Peyer's patch (tissue), 4 donors: ENCODE measurements at places on chromosomes 13 and 19. TPM values are rescaled to one million over a fixed set of nuclear protein-coding genes. Genes with fewer than 3 reads are reported as not detected.

- DNase-seq, result no peak
Observed at GRCh38 chr13:32600890-32601289, 14.6 kb downstream of the PDS5B start.

DNA sequence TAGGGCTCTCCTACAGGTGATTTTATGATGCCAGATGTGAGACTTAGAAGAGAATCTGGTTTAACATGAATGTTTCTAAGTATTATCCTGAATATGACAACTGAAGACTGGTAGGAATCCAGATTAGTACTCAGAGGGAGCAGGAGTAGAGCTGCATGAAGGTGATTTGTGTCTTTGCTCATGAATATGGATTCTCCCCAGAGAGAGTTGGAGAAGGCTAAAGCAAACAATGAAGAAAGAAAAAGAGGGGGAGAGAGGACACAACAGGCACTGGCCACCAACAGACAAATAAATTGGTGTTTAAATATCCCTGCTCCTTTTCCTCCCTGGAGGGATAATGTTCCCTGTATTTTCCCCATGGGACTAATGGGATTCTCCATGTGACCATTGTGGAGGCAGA, 427.0 kb upstream of the KLF12 start:
- no peak for DNase-seq

The CILP2 gene
- not detected for total RNA-seq

The FUT2 gene
- 47.6 TPM for total RNA-seq

DNA sequence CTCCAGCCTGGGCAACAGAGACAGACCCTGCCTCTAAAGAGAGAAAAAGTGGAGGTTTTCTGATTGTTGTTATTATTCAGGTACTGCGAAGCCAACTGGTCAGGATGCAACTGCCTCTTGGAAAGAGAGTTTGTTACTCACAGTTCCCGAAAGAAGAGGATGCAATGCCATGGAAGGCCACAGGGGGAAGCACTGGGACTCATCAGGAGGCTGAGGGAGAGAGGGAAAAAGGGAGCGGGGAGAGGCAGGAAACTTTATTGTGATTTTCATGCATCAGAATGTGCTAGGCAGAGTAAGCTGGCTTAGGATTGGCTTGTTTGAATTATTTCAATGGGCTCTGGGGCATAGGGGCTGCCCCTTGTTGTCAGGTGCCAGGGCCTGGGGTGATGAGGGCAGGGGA, 27.6 kb downstream of the MYO9B start:
- DNase-seq, result peak; percentile 64

DNA sequence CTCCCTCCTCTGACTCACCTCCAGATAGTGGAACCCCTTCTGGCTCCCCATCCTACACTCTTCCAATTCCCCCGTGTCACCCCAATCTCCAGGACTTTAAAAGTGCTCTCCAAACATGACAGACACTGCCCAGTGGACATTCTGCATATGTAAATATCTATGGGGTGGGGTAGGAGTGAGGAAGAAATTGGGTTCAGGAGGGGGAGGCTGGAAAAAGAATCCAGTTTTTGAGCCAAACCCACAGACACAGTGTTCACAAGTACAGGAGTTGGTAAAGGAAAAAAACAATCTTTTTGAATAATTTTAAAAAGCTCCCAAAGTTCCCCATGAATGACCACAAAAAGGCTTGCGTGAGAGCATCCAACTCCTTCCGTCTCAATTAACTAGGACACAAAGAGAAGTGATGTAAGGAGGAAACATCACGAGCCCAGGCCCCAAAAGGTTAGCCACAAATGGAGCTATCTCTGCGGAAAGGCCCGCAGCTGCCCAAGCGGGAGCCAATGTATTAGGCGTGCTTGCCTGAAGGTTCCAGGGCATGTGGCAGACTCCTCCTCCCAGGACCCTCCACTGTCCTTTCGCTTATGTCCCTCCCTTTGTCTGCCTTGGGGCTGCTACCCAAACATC, 18.0 kb downstream of the ZC3H4 start:
- DNase-seq, result no peak

The TLE5 gene
- total RNA-seq, result 345 TPM

DNA sequence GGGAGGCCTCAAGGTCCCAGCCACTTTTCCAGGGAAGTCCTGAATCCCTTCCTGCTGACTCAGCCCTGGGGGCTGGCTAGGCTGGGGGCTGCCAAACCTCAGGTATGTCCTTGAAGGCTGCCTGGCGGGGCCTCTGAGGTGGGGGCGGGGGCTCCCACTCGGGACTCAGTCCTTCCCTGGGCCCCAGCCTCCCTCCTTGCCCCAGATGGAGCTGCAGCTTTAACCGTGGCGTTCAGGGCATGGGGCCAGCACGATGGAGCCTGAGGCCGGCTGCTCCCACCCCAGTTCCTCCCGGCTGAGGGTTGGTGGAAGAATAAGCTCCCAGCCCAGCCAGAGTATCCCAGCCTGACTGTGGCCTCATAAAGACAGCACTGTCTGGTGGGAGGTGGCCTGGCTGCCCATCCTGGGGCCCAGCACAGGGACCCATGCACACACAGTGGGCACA, 12.4 kb downstream of the CILP2 start:
- no peak for DNase-seq

The TEX26 gene
- not detected for total RNA-seq

The SERPINE3 gene
- total RNA-seq, result not detected

The MED29 gene
- 45.8 TPM for total RNA-seq

DNA sequence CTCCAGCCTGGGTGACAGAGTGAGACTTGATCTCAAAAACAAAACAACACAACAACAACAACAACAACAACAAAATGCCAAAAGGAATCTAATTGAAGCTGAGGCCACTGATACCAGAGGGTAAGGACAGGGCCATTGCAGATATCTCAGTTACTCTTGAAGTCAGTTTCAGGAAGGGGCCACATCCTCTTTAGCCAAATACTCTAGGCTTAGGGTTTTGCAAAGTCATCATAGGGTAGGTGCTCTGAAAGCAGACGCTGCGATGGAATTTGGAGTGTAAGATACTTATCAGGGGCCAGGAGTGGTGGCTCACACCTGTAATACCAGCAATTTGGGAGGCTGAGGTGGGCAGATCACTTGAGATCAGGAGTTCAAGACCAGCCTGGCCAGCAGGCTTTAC, 46.6 kb upstream of the UBAC2 start:
- no peak for DNase-seq

The U2AF2 gene
- total RNA-seq, result 292 TPM

The C3 gene
- total RNA-seq, result 548 TPM

GRCh38 chr13:28353679-28354078, 141.2 kb downstream of the FLT1 start:
- no peak for DNase-seq

DNA sequence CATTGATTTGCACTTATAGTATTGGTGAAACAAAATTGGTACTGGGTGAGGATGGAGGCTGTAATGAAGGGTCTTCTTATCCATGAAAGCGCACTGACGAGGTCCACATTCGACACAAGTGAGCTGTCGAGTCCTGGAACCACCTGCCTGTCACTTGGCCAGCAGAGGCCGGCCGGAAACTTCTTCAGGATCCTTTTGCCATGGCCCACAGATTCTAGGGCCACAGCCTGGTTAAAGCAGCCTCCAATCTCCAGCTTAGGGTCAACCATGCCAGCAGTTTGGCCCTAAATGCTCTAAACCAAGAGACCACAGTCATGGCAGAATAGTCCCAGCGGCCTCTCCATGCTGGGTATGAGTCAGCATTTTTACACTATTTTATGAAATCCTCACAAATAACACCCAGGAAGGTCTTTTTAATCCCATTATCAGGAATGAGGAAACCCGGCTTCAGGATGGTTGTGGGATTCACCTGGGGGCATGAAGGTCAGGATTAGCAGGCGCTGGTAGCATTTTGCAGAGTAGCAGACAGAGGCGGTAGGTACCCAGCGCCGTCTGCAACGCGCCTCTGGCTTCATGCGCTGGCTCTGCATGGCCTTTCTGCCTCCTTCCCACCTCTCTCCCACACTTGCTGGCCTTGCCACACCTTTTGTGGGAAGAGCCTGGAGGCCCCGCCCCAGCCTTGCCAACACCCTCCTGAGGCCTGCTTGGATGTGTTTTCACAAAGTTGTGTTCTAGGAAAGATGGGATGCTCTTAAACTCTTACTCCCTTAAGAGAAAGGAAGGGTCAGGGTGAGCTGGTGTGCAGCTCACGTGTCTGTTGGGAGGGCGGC, 15.2 kb downstream of the GAS6 start:
- DNase-seq, result peak; percentile 74

- DNase-seq, result no peak
Observed at GRCh38 chr19:18780631-18781030, 10.5 kb downstream of the COMP start.

GRCh38 chr13:92804346-92804745, 422.3 kb upstream of the GPC6 start:
- DNase-seq, result no peak

GRCh38 chr13:89375839-89376238, 1704.7 kb downstream of the SLITRK5 start:
- DNase-seq, result no peak

DNA sequence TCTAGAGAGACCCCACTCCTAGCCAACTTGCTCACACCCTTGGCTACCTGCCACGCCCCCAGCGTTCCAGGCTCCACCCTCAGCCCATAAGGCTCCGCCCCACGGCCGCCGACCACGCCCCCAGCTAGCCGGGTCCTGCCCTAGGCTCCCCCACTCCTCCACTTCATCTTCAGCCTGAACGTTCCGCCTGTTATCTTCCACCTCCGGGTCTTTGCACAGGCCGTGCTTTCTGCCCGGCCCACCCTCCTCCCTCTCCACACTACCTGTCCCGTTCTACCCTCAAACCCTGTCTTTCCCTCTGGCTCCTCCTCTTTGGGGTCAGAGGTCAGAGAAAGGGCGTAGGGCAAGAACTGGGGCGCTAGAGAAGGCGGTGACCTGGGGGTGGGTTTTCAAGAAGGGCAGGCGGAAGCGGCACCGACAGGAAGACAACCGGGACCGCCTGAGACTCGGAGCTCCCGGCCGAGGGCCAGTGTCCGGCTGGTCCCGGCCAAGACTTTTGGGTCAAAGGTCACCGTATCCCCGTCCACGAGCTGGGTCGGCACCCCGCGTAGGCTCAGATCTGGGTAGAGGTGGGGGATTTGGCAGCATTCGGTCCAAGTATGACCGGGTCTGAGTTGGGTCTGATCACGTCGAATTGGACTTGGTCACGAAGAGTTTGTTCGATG, 2.2 kb downstream of the PDE4C start:
- peak; percentile 61 for DNase-seq

DNA sequence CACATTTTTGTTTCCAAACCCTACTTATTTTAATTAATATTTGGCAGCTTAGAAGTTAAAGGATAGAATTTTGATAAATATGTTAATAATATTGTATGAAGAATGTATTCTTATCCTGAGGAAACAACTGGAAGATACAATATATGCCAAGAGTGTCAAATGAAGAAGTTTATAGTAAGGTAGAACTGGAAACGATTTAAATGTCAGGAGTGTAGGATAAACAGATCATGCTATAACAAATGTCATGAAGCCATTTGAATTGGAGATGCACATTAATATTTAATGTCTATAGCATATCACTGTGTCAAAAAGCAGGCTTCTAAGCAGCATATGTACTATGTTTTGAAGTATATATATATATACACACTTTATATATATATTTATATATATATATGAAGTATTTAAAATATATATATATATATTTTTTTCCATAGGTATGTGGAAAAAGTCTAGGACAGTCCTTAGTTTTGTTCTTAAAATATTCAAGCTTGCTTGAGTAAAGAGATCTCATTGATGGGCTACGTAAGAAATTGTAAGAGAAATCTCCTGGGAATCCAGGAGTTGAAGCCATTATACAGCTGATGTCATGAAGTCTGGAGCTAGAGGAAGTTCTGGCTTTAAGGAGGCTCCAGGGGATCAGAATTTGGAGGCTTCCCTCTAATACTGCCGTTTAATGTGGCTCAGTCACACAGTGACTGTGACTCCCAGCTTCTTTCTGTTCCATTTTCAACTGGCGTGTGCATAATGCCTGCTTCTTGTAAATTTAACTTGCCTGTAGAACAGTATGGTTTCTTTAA, 79.9 kb upstream of the MYCBP2 start:
- DNase-seq, result no peak

GRCh38 chr19:38303517-38304351, at the start of gene C19orf33:
Gene C19orf33 (plus strand): TSS chr19:38304251. CDS start chr19:38304262, 11 bp downstream.
- peak; percentile 92 for DNase-seq

The ANKRD24 gene
- total RNA-seq, result 1.4 TPM

The RDH8 gene
- not detected for total RNA-seq

DNA sequence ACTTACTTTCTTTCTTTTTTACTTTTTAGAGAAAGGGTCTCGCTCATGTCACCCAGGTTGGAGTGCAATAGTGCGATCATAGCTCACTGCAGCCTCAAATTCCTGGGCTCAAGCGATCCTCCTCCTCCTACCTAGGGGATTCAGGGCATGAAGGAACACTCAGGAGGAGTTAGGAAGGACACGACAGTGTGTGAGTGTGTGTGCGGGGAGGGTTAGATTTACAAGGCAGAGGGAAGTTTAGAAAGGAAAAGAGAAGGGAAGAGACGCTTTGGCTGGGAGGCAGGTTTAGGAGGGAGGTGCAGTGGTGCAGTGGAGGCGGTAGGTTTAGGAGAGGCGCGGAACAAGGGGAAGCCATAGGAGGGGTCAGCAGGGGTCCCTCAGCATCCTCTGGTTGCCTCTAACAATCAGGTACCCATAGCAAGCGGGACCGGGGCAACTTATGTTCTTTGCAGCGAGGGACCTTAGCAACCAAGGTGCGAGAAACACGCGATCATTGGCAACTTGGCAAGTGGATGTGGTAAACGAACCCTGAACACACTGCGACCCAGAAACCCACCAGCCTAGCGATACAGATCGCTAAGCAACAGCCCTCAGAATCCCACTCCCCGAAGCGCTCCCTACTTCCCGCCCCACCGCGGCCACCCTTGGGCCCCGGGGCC, 501 bp downstream of the SIRT2 start:
- DNase-seq, result peak; percentile 52

- no peak for DNase-seq
Observed at GRCh38 chr13:76884907-76885202, 1.4 kb downstream of the KCTD12 start.

DNA sequence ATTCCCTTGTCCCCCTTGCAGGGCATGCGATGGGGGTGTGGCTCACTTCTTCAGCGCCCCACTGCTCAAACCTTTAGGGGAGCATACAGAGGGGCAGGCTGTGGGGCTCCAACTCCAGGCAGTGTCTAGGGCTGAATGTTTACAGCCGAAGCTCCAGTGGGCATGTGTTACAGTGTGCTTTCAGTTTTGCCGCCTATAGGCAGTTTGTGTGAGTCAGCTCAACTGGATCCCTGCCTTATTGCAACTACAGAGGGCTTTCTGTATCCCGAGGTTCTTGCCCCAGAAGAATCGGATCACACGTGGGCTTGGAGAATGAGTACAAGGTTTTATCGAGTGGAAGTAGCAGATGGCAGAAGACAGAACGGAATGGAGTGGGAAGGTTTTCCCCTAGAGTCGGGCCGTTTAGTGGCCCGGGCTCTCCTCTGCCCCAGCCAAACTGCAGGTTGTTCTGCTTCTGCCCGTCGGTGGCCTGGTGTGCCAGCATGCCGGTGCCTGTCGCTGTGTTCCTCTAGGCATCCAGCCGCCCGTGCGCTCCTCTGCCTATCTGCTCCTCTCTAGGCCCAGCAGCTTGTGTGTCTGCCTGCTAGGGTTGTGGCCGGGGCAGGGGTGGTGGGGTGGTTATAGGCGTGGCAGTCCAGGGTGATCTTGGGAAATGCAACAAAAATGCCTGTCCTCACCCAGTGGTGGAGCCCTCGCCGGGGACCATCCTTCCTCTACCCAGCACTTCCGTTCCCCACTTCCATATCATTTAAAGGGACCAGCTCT, 435.9 kb upstream of the SGCG start:
- no peak for DNase-seq

The SMIM44 gene
- total RNA-seq, result not detected
